Omental fat pad (tissue), 4 donors: ENCODE measurements at places on chromosomes 3 and 15. TPM values are rescaled to one million over a fixed set of nuclear protein-coding genes. Genes with fewer than 3 reads are reported as not detected.

Gene EIF2A
- 157 TPM for total RNA-seq

Gene RHO
- total RNA-seq: not detected

Gene STRIT1
- total RNA-seq: not detected

Gene ZNF502
- 5.0 TPM for total RNA-seq

DNA sequence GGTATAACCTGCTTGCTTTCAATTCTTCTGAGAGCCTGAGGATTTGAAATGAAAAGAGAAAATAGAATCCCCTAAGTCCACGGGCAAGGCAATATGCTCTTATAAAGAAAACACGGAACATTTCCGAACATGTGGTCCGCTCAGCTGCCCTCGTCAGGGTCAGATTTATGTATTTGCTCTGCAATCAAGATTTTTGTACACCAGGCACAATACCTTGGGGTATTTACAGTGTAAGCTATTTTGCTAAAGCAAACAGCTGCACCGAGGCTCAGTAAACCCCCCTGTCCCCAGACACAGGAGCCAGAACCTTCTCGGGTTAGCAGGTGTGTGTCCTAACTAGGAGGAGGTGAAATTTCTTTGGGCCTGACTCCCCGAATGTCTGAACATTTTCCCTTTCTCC, 155.8 kb upstream of the LRIG1 start:
- no peak for DNase-seq

GRCh38 chr15:90782442-90782841, 65.3 kb downstream of the BLM start:
- no peak for DNase-seq

DNA sequence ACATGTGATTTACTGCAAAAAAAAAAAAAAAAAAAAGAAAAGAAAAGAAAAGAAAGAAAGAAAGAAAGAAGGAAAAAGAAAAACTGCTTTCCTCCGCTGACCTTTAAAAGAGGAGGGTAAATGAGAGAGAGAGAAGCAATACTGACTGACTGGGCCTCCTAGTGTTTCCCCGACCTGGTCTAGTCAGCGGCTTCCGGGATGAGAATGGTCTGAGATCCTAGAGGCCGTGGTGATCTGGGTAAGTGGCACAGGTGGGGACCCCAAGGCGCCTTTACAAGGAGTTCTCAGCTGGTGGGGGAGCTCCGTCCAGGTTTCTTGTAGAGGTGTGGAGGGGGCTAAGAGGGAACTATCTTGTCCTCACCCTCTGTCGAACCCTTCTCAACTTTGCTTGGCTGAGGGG, 223.1 kb downstream of the MEIS2 start:
- DNase-seq: no peak

DNA sequence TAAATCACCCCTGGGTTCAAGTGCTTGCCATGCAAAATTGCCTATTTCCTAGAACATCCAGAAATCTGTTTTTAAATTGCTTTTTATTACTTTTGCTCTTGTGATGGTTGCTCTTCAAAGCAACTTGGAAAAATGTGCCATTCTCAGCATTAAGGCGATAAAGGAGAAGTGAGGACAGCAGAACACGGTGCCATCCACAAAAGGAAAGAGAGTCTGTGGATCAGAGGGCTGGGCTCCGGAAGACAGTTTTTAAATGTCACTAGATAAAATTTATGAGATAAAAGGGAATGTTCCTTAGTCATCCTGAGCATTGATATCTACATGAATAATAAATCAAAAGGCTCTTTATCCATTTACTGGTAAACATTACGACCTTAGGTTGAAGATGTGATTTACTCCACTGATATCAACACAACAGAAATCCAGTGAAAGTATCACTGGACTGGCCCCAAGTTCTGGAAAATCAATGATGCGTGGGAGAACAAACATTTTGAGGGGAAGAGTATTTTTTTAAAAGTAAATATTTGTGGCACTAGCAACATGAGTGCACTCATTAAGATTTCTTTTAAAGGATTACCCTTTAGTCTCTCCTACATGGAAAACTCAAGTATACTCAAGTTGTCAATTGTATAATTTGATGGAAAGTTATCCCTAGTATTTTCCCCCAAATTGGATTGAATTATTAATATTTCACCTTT, 554.7 kb downstream of the FHIT start:
- no peak for DNase-seq

- DNase-seq: no peak
Observed at GRCh38 chr3:136883967-136884720, 22.1 kb downstream of the NCK1 start.
